Epithelial cell of prostate (primary cell): ENCODE measurements at places on chromosomes 6 and 20.
A peak's percentile ranks its signal among the peaks of the same experiment; 100 is the strongest.

GRCh38 chr6:134934793-134935485, 15.0 kb downstream of the ALDH8A1 start:
- DNase-seq: peak; percentile 71

DNA sequence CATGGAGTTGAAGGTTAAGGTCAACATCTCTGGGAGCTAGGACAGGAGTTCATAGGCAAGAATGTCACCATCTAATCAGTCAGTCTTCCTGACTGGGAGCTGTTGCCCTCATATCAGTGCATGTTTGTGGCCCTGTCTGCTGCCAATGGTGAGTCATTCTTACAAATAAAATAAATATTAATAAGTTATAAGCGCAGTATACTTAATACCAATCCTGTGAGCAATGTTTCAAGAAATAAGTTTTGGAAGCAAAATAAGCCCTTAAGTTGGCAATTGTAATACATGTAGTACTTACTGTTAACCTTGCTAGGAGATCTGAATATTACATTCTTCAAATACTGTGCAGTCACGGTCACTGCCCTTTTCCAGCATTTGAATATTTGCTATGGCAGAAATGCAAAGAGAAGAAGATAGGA, 20.2 kb upstream of the MDGA1 start:
- no peak for DNase-seq

GRCh38 chr6:151537556-151537955, 43.7 kb downstream of the CCDC170 start:
- no peak for DNase-seq

DNA sequence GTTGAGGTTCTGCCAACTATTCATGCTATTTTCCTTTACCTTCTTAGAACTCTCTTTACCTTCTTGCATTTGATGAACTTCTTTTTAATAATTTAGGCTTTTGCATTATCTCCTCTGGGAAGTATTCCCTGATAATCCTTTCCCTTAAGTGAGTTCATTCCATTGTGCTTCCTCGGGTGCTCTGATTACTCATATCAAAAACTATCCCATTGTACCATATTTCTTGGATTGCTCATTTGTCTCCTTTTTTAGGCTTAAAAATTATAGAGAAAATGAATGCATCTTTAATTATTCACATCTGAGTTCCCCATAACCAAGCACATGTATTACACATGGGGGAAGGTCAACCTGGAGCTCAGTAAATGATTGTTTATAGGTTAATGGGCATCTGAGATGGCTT, 2.5 kb downstream of the CALHM4 start:
- no peak for DNase-seq

- no peak for DNase-seq
Measured at GRCh38 chr6:43451348-43451747, 4.0 kb downstream of the DLK2 start.

DNA sequence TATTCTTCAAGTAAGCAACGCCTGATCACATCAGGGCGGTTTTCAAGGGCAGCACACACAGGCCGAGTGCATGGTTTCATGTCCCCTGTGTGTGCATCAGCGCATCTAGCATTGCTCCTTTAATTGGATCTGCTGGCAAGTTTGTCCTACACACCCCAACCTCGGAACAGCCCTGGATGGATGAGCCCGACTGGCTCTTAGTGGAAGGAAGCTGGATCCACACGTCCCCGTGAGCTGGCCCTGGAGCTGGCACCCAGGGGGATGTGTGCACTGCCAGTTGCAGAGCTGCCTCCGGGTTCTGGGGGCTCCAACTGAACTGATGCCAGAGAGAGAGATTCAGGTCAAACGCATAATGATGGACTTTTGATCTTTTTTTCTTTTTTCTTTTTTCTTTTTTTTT, 39.2 kb upstream of the QKI start:
- DNase-seq: no peak

DNA sequence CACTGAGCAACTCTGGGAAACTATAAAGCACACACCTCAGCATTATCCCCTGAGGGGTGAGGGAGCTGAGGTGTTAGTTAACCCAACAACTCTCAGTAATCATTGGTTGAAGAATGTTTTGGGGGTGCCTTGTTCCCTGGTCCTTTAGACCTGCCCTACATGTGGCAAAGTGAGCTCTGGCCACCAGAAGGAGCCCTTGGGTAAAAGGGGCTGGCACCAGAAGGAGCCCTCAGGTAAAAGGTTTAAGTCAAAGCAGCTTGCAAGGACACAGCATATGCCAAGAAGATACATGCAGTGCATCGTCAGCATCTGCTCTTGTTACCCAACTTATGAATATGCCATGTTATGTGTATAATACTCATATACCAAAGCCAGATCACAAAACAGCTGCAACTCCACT, 1081.7 kb downstream of the KIF16B start:
- no peak for DNase-seq

DNA sequence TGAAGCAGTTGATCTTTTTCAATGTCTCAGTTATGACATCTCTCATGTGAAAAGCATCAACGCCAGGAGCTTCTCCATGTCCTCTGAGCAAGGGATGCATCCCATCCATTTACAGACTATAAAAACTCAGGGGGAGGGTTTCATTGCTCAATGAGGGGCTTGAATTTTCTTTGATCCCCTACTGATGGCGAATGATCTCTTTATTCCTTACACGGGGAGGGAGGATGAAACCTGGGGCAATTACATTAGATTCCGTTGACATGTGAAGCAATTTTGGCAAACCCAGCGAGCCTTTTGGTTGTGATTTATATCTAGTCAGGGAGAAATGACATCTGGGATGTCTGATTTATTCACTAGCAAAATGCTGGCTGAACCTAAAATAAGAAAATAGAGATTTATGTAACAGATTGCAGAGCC, 268.9 kb downstream of the HIVEP2 start:
- no peak for DNase-seq
